HEK293T (cell line): ENCODE measurements at places on chromosomes 1 and 21.

GRCh38 chr1:19349999-19350398, 37.9 kb downstream of the SLC66A1 start:
- no peak for DNase-seq

DNA sequence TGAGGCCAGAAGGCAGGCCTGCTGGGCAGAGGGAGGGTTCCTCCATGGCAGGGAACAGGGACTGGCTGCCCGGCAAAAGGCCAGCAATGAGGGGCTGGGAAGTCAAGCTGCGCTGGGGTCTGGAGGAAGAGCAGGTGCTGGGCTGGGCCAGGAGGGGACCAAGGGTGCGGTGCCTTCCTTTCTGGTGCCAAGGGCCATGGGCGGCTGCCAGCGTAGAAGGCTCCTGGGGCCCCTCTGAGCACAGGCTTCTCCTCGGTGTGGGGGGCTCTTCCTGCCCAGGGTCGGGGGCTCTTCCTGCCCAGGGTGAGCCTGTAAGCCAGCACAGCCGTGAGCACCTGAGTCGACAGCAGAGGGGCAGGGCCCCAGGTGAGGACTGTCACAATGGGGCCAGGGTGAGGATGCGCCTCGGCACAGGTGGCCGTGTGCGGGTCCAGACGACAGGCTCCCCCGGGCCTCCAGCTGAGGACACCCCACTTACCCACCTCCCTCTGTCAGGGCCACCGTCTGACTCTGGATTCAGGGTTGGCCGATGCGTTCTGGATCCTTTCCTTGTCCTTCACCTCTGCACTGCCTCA, 10.7 kb upstream of the DNMT3L start:
- DNase-seq: no peak

DNA sequence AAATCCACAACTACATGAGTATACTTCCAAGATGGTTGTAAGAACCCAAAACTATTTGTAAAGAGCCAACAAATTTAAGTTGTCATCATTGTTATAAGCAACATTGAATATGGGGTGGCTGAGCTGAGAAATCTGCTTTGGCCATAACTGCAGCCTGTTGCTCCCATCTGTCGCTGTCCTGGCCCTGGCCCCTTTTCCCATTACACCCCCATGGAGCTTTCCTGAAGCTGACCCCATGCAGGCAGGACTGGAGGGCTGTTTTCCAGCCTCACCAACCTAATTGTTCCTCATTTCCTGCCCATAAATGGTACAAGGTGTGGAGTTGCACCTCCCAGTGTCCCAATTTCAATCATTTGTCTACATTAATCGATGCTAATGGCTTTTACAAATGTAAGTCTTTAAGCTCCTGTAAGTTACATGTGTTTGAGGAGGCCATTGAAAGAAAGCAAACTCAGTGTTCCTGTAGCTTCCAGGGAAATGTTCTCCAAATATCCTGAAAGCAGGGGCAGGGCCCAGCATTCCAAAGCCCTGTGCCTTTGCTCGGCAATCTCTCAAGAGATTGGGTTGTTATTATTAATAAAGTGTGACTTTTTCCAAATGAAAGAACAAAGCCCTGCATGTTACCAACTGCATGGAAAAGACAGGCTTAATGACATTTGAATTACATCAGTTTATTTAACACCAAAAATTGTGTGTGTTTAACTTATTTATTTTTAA, 545.9 kb downstream of the PLPP3 start:
- DNase-seq: no peak

DNA sequence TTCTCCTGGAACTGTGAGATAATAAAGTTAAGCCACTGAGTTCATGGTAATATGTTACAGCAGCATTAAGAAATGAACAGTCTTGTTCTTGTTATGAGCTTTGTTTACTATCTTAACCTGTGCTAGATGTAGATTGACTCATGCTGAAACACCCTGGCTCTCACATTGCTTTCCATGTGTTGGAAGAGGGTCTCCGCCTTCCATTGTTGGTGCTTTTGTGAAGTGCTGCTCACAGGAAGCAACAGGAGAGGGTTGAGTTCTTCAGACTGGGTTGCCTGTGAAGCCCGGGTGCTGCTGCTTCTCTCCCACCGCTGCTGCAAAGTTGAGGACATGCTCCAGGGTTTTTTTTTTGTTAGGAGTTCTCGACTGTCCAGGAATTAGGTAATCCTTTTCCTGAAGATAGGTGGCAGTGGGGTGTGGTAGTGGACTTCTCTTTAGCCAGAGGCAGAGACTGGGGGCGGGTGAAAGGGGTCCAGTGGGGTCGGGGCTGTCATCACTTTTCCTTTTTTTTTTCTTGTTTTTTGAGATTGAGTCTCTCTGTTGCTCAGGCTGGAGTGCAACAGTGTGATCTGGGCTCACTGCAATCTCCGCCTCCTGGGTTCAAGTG, 28.7 kb upstream of the HMGN1 start:
- no peak for DNase-seq

GRCh38 chr1:155044812-155045657, 6.1 kb upstream of the ADAM15 start:
- peak; percentile 82 for DNase-seq

DNA sequence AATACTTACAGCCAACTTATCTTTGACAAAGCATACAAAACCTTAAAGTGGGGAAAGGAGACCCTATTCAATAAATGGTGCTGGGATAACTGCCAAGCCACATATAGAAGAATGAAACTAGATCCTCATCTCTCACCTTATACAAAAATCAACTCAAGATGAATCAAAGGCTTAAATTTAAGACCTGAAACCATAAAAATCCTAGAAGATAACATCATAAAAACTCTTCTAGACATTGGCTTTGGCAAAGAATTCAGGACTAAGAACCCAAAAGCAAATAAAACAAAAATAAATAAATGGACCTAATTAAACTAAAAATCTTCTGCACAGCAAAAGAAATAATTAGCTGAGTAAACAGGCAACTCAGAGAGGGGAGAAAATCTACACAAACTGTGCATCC, 335.6 kb upstream of the PBX1 start:
- DNase-seq: no peak

GRCh38 chr1:65658122-65658521, 134.6 kb upstream of the PDE4B start:
- DNase-seq: no peak

DNA sequence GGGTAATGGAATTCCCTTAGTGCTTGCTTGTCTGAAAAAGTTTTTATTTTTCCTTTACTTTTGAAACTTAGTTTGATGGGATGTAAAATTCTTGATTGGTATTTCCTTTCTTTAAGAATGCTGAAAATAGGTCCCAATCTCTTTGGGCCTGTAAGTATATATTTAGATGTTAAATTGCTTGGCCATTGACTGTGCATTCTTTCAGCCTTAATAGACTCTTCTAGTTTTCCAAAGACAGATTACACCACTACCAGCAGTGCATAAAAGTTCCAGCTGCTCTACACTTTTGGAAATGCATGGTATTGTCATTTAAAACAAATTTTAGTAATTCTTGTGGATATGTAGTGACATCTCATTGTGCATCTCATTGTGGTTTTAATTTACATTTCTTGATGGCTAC, 464.8 kb upstream of the USP24 start:
- no peak for DNase-seq

- DNase-seq: peak; percentile 45
These were observed 997 bp downstream of the IFNAR2 start for GRCh38 chr21:33230545-33231324.

GRCh38 chr1:150563340-150564038, 14.3 kb downstream of the ADAMTSL4 start:
- DNase-seq: no peak

GRCh38 chr1:229709500-229710013, 83.5 kb downstream of the URB2 start:
- DNase-seq: no peak

- no peak for DNase-seq
These were observed 20.7 kb downstream of the CD34 start for GRCh38 chr1:207890136-207890738.

- DNase-seq: peak; percentile 91
These were observed at the start of gene PEA15 for GRCh38 chr1:160205242-160206035. Gene PEA15, plus strand, starts transcription at chr1:160205384. Its CDS starts 6,161 bp downstream, at chr1:160211545.

- no peak for DNase-seq
These were observed 1.1 kb upstream of the EPHA2 start for GRCh38 chr1:16156848-16157495.

DNA sequence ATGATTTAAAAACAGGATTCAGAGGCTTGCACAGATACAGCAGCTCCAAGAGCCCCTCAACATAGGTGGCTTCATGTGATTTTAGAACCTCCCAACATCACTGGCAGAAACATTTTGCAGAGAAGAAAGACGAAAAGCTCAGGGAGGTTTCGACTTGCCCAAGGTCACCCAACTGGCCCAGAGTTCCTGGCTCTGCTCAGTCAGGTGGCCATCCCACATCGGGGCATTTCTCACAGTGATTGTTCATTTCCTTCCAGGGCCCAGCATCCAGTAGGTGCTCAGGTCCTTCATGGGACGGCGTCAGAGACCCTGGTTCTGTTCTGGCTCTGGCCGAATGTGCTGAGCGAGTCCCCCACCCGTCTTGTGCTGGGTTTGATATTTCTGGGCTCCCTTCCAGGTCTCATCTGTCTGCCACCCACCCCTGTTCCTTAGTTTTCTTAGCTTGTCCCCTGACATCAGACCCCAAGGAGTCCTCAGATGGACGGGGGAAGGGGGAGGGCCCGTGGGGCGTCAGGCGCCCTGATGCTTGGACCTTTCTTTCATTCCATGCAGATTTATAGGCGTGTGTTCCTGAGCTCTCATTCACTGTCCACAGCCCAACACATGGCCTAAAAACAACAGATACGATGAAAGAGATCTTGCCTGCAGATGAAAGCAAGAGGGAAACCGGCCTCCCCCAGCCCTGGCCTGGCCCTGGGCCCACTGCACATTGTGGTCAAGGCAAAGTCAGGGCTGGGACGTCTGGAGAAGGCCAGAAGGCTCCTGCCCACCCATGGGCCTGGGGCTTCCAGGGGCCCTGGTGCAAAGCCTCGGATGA, 123.1 kb upstream of the ZBTB40 start:
- DNase-seq: no peak

GRCh38 chr1:114352797-114353196, 158.2 kb downstream of the TRIM33 start:
- no peak for DNase-seq

GRCh38 chr1:152003846-152004442, 10.3 kb upstream of the S100A10 start:
- no peak for DNase-seq

DNA sequence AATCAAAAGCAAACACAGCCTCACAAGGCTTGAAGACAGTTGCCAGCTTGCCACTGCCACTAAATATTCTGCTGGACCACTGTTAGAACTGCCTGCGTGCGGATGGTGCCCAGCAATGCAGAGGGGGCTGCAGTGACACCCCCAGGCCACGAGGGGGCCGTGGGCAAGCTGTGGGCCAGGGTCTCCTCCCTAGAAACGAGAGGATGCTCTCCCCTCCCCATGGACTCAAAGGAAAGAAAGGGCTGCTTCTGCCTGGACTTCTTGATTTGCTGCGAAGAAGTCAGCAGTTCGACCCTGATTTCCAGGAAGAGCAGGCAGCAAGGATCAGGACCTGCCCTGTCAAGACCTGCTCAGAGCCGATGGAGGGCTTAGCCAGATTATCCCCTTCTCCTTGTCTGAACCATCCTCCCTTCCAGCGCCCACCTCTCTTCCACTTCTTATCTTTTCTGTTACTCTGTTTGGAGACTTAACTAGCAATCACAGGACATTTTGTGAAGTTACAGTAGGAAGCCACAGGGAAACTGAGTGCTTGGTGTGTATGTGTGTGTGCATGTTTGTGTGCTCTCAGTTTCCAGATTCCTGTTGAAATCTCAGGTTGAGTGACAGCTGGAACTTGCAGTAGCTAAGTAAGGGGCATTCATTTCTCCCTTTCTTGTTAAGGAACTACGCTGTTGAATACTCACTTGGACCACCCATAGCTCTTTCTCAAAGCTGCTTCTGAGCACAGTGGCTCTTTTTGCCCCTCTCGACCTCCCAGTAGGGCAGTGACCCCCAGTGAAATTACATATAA, 2.7 kb downstream of the MAN1C1 start:
- peak; percentile 66 for DNase-seq

DNA sequence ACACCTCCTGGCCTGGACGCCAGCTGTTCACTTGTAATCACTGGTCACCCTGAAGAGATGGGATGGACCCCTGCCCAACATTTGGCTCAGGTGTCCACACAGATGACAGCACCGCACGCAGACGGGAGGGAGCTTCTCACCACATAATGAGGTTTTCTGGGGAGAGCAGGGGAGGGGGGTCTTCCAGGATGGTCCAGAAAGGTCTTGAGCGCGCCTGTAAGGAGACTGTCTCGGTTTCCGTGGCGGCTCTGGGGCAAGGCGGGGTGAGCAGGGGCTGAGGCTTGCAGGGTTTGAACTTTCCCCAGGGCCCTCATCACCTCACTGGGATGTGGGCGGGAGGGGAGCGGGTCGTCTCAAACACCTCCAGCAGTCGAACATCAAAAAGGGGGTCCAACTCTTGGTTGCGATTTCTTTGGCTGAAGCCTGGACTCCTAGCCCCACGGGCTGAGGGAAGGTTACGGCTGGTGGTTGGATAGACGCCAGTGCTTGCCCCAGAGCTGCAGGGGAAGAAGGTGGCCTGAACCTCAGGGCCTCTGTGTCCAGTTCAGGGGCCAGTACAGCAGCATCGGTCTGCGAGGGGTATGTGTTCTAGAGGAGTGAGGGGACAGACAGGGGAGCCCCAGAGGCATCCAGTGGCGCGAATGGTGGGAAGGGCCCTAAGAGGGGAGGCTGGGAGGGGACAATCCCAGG, 53.8 kb downstream of the PRKCZ start:
- no peak for DNase-seq

DNA sequence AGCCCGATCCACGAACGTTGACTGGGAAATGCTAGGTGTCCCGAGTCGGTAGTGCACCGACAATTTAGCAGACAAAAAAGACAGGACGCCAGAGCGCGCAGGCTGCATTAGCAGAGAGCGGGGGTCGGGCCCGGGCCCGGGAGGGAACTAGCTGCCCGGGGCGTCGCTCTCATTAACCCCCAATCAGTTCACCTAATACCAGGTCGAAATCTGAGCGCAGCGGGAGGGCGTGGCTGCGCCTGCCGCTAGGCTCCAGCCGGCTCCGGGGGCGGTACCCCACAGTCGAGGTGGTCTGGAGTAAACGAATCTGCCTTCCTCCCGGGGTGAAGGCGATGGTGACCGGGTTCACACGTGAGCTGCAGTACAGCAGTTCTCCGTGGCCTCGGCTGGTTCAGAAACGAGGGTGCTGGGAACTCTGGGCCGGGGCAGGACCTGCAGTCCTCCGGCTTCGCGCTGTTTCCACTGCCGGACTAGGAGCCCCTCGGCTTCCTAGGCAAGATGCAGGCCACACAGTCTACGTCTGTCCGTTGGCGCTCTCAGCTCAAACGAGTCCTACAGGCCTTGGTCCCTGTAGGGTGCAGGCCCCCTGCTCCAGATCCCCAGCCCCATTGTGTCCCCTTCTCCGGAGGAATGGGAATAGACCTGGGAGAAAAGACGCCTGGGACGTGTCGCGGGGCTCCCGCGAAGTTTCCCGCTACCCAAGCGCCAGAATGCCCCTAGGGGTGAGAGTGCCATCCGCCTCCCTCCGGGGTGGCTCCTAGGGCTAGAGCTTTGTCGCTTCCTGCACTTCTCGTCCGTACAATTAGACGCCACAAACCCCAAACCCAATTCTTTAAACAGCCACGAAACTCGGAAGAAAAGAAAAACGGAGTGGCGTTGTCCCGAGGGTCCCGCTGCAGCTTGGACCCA, 2.0 kb downstream of the GFI1 start:
- peak; percentile 31 for DNase-seq

- no peak for DNase-seq
These were observed 172.0 kb downstream of the LRRC40 start for GRCh38 chr1:70033266-70033873.
